ENCODE measurements at places on chromosomes 1 and 21.

- no peak for DNase-seq
These were observed 9.5 kb downstream of the MR1 start for GRCh38 chr1:181043025-181043888.

DNA sequence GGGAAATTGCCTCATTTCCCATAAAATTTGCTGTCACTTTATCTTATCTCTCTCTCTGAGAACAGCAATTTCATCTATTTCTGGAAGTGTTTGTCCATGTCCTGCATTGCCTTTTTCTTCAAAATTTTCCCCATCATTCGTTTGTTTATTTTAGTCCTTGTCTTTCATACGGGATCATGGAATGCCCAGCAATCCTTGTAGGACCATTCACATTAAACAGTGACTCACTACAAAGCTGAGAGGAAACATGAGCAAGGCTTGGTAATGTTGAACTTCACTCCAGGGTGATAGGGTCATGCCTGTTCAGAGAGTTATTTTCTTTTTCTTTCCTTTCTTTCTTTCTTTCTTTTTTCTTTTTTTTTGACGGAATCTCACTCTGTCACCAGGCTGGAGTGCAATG is 32.2 kb upstream of the HNRNPU start:
- no peak for DNase-seq

GRCh38 chr1:152313970-152314369 is 11.1 kb downstream of the FLG start:
- DNase-seq: no peak

- peak; percentile 17 for DNase-seq
These were observed 308.8 kb downstream of the AJAP1 start for GRCh38 chr1:4963251-4963650.

- DNase-seq: peak; percentile 80
These were observed 14.6 kb downstream of the AJAP1 start for GRCh38 chr1:4668743-4669700.

DNA sequence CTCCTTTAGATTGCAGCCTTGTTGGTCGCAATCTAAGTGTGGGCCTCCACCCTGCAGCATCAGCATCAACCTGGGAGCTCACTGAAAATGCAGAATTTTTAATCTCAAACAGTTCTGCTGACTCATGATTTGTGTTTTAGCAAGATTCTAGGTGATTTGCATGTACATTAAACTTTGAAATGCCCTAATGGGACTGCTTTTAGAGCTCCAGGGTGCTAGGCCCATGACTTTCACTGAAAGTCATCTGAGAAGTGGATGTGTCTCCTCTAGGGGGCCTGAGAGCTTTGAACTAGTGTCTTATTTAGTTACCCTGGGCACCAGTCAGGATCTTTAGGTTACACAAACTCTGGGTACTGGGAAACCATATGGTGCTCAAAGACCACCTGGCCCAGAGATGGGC is 9.0 kb downstream of the TRIM67 start:
- DNase-seq: no peak

- no peak for DNase-seq
These were observed 123.3 kb upstream of the GRIK3 start for GRCh38 chr1:37157634-37158033.

DNA sequence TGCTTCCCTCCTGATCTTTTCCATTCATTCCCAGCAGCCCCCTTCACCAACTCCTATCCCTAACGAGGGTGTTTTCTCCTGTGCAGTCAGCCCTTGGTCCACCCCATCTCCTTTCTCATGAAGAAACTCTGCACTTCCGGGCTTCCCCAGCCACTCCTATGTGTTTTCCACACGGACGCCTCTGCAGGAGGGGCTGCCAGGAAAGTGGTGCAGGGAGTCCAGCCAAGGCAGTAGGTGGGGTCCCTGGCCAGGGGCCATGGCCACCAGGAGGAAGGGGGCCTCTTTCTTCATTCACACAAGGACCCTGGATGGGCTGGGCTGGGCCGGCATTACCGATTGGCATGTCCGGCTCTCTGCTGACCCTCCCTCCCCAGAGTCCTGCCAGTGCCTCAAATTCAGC is 72.8 kb upstream of the EFHD2 start:
- DNase-seq: no peak

GRCh38 chr1:232635778-232636356 is 5.9 kb upstream of the SIPA1L2 start:
- no peak for DNase-seq

GRCh38 chr1:53572065-53572814 is 113.0 kb downstream of the DMRTB1 start:
- DNase-seq: peak; percentile 68

- no peak for DNase-seq
These were observed 37.6 kb upstream of the CTBS start for GRCh38 chr1:84611796-84612195.

Measured in GM04504 (cell line).